Activated CD8-positive, alpha-beta T cell treated with anti-CD3 and anti-CD28 coated beads, Interleukin-2, amount 10 ng/mL, durations not matched to agents 7 days and 5 days (primary cell): ENCODE measurements at places on chromosomes 16 and 17. TPM values are rescaled to one million over a fixed set of nuclear protein-coding genes. Genes with fewer than 3 reads are reported as not detected.

Gene KCNG4
- not detected for total RNA-seq

Gene KRTAP9-6
- not detected for total RNA-seq

DNA sequence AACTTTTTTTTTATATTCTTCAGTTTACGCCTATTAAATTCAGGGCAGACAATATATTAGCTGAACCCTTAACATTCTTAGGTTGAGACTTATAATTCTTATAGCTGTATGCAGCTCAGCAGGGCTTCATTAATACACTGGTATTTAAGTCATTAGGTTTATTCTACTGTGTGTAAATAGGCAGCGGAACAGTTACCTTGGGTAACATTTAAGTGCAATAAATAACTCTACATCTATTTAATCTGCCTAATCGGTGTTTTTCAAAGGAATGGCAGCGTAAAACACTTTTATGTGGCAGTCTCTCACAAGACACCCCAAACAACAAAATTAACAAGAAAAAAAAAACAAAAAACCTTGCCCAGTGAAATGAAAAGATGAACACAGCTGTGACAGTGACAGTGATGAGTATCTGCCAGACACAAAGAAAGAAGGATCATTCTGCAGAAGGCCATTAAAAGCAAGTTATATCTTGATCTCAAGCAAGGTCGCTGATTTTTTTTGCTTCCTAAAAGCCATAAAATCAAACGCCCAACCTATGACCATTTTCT, 32.6 kb downstream of the KCNJ2 start:
- no peak for DNase-seq

- DNase-seq: no peak
These were observed 111.7 kb downstream of the ABCA8 start for GRCh38 chr17:68843522-68843921.

DNA sequence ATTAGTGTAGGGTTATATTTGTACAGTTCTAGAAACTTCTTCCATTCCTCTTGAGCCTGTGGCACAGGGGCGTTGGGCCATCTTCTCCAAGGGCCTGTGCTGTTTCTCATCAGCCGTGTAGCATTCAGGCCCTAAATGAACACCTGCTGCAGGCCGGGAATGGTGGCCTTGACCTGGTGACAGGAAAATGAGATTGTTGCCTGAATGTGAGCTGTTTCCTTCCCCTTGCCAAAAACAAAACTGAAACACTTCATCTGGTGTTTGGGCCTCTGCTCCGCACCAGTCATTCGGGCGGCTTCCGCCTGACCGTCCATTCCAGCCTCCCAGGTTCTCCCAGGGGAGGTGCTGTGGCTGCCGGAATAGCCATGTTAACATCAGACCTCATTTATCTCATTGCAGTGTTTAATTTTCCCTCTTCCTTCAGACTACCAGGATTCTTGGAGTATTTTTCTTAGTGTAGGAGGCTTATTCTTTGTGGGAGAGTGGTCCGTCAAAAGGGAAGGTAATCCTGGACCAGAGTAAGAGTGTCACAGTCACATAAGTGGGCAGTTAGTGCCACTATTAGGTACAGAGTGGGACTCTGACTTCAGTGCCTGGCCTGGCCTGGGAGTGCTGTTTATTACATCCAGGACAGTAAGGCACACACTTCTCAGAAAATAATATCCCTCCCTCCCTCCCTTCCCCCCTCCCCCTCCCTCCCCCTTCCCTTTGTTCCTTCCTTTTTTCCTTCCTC, 61.9 kb downstream of the WWP2 start:
- DNase-seq: no peak
